Stimulated activated CD4-positive, alpha-beta T cell treated with anti-CD3 and anti-CD28 coated beads, Interleukin-1b, Interleukin-23, amount 100 ng/mL, for 1 hour (primary cell): ENCODE measurements at places on chromosomes 16 and 17.

DNA sequence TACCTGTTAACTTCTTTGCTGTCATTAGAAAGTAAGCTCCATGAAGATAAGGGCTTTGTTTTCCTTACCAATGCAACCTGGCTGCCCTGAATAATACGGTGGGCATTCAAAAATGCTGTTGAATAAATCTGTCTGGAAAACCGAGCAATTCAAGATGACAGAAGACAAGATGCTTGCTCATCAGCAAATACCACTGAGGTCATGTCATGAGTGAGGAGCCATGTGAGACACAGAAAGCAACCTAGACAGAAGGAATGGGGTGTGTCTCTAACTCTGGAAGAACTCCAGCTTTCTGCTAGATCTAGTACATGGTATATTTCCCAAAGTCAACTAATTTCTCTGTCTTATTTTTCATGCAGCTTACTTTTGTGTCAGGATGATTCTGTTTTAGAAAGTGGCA is 64.2 kb downstream of the STH start:
- DNase-seq: no peak

DNA sequence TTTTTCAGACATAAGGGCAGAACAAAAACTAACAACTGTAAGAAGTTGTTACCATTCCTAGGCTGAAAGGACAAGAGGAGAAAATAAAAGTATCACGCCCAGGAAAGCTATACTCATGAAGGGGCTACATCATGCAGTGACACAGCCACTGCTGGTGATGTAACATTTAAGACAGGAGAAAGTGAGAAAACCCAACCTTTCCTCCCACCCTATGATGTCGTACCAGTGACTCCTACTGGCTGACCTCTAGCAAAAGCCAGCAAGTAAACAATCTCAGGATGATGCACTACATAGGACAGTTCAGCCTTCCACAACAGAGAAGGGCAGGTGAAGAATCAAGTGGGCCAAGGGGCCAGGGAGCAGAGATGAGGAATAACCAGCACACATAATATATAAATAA is 14.0 kb upstream of the OR1E2 start:
- no peak for DNase-seq

GRCh38 chr16:83402160-83402814 is 405.5 kb upstream of the HSBP1 start:
- DNase-seq: no peak

- no peak for DNase-seq
These were observed 696.7 kb downstream of the MAF start for GRCh38 chr16:78903843-78904242.

GRCh38 chr17:61072648-61073047 is 327.0 kb upstream of the TBX2 start:
- no peak for DNase-seq

GRCh38 chr16:5615868-5616642 is 518.5 kb upstream of the EEF2KMT start:
- DNase-seq: no peak

- DNase-seq: no peak
These were observed 1.5 kb downstream of the BCL6B start for GRCh38 chr17:7024402-7024785.

DNA sequence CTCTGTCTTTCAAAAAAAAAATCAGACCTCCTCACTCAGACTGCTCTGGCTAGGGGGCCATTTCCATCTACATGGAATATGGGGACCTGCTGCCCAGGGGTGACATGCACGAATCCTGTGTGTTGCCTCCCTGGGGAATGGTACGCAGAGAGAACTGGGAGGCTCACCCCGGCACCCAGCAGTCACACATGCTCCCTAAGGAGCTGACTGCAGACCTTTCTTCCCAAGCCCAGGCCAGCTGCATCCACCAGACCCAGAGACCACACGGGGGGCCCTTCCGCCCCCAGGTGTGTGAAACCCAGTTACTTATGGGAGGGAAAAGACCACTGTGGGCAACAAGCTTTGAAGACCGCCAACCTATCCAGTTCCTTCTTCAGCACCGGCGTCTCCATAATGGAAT is 7.2 kb upstream of the NLRC3 start:
- DNase-seq: no peak

- no peak for DNase-seq
These were observed 111.8 kb downstream of the IRX3 start for GRCh38 chr16:54174750-54175149.
